ENCODE measurements at places on chromosomes 7 and 10. TPM values are rescaled to one million over a fixed set of nuclear protein-coding genes. Genes with fewer than 3 reads are reported as not detected.

- peak; percentile 80 for DNase-seq
- no peaks in the 10 kb centered on the region for H3K36me3 ChIP-seq
- no peak overlapping the region for H3K27ac ChIP-seq
- H3K4me1 ChIP-seq: peaks cover 4% of the 10 kb centered on the region
- H3K27me3 ChIP-seq: no peaks in the 10 kb centered on the region
- H3K4me3 ChIP-seq: no peak overlapping the region
Measured at GRCh38 chr10:43206391-43207235, 60.3 kb downstream of the RASGEF1A start.

- no peaks in the 10 kb centered on the region for H3K4me1 ChIP-seq
- no peak overlapping the region for H3K27ac ChIP-seq
- DNase-seq: no peak
- no peaks in the 10 kb centered on the region for H3K36me3 ChIP-seq
Measured at GRCh38 chr10:106904209-106904608, 260.3 kb downstream of the SORCS1 start.

GRCh38 chr7:81641873-81642272, 128.0 kb downstream of the HGF start:
- no peak overlapping the region for H3K27ac ChIP-seq
- peaks cover 17% of the 10 kb centered on the region for H3K36me3 ChIP-seq
- H3K27me3 ChIP-seq: no peaks in the 10 kb centered on the region
- H3K4me3 ChIP-seq: no peak overlapping the region
- no peak for DNase-seq

- peak overlapping the region; percentile 80 for H3K27ac ChIP-seq
- H3K27me3 ChIP-seq: no peaks in the 10 kb centered on the region
- peaks cover 49% of the 10 kb centered on the region for H3K4me1 ChIP-seq
- H3K36me3 ChIP-seq: no peaks in the 10 kb centered on the region
Measured at GRCh38 chr10:1316121-1316808, 260.1 kb downstream of the WDR37 start.

DNA sequence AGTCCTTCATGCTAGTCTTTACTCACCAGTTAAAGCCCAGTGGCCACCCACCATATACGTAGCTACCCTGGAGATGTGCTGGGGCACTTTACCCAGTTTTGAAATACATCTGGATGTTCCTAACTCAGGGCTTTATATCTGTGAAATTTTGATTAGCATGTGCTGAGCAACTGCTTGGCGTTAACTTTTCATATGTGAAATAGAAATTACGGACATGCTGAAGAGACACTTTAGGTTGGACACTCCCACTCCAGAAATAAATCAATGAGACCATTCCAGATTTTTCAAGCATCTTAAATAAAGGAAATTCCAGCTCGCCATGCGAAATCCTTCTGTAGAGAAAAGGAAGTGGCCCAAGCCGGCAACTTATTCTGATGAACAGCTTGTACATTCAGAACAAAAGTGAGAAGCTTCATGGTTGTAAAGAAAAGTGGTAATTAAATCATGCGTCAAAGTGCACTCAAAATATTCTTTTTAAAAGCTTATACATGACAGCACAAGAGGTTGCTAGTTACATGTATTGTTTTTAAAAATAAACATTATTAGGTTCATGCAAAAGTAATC, 153.5 kb upstream of the ITGB1 start:
- H3K36me3 ChIP-seq: no peaks in the 10 kb centered on the region
- DNase-seq: no peak
- no peak overlapping the region for H3K4me3 ChIP-seq

DNA sequence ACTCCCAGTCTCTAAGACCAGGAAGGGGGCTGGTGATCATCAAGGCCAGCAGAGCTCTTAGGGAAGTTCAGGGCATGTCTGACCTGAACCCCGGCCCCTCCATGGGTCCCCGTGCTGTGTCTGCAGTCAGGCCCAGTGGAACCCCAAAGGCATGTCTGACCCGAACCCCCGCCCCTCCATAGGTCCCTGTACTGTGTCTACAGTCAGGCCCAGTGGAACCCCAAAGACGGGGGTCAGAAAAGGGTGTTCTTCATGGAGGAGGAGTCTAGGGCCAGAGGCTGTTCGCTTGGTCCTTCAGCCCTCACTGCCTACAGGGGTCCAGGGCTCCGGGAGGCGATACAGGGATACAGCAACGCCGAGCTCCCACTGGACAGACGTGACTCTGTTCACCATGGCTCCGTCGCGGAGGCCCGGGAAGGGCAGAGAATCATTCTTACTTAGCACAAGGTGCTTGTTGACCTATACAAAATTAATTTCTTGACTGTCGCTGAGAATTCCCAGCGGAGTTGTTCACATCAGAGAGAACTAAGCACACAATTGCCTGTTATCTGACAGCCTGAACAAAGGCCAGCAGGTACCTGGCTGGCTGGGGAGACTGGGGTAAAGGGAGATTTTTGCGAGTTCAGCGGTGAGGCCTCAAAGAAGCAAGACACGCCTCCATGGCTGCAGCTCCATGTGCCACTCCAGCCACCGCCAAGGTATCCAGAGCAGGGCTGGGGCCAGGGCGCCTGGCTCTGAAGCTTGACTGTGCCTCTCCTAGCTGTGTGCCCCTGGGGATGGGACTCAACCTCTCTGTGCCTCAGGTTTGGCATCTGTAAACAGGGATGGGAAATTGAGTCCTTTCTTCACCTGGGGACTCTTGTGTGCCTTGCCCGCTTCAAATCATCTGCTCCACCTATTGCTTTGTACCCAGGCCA, 26.8 kb downstream of the EN2 start:
- no peak overlapping the region for H3K27ac ChIP-seq
- DNase-seq: no peak

GRCh38 chr7:30510124-30511075, 5.8 kb upstream of the GGCT start:
- H3K4me3 ChIP-seq: no peak overlapping the region
- no peak overlapping the region for H3K27ac ChIP-seq
- peaks cover 6% of the 10 kb centered on the region for H3K4me1 ChIP-seq
- no peak for DNase-seq
- no peaks in the 10 kb centered on the region for H3K36me3 ChIP-seq

ANLN gene
- 33.2 TPM for total RNA-seq

GRCh38 chr7:51827631-51828030, 511.0 kb upstream of the COBL start:
- no peak overlapping the region for H3K4me3 ChIP-seq
- DNase-seq: no peak
- no peaks in the 10 kb centered on the region for H3K27me3 ChIP-seq
- H3K27ac ChIP-seq: no peak overlapping the region

GIMAP7 gene
- total RNA-seq: not detected

GRCh38 chr7:44432381-44432977, 58.0 kb downstream of the NUDCD3 start:
- H3K4me3 ChIP-seq: no peak overlapping the region
- no peak for DNase-seq
- H3K27ac ChIP-seq: peak overlapping the region; percentile 55
- H3K4me1 ChIP-seq: no peaks in the 10 kb centered on the region
- no peaks in the 10 kb centered on the region for H3K27me3 ChIP-seq
- peaks cover 2% of the 10 kb centered on the region for H3K36me3 ChIP-seq

CNTNAP2 gene
- total RNA-seq: 1.2 TPM

DNA sequence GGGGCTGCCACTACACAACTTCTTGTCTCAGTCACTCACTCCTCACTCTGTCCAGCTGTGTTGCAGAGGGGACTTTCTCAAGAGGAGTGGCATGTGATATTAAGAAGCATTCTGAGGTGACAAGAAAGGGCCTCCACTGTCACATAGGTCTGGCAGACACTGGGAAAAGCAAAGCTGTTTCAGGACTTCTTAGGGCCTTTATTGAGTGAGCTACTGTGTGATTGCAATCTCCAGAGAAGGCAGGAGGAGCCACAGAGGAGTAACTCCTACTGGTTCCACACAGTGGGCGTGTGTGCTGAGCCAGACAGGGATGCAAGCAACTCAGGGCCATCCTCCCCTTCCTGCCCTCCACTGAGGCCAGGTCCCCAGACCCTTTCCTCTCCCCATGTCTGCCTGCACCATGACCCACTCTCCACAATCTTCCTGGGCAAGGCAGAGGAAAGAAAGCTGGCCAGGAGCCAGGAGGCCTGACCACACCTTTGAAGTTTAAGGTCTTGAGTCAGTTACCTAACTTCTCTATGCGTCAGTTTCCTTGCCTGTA, 262.0 kb upstream of the ZMIZ1 start:
- H3K36me3 ChIP-seq: no peaks in the 10 kb centered on the region
- no peak overlapping the region for H3K4me3 ChIP-seq
- H3K27me3 ChIP-seq: no peaks in the 10 kb centered on the region
- peaks cover 46% of the 10 kb centered on the region for H3K4me1 ChIP-seq
- no peak overlapping the region for H3K27ac ChIP-seq

- H3K4me3 ChIP-seq: peak within 1 kb of the TSS; percentile 60
- H3K27me3 ChIP-seq: peaks cover 41% of the 10 kb centered on the region
- H3K4me1 ChIP-seq: peaks cover 14% of the 10 kb centered on the region
- no peak for DNase-seq
Measured at GRCh38 chr7:19772841-19773760, at the start of gene TMEM196. Gene TMEM196, minus strand, starts transcription at chr7:19773617. Its CDS starts 921 bp downstream, at chr7:19772696.

DNA sequence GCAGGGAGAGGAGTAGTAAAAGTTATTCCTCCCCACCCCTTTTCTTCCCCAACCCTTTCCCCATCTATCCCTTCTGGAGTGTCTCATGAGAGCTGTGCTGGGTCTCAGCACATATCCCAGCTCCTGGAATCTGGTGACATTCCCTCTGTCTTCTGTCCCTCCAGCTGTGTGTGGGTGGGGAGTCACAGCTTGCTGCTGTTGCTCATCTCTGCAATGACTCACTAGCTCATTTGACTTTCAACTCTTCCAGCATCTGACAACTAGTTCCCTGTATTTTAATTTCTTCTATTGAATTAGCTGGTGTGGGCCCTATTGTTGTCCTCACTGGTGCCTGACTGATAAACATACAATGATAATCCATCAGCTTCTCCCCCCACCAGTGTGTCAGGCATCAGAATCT, 198.9 kb upstream of the AUTS2 start:
- H3K36me3 ChIP-seq: no peaks in the 10 kb centered on the region
- no peak overlapping the region for H3K4me3 ChIP-seq
- peaks cover 26% of the 10 kb centered on the region for H3K4me1 ChIP-seq

- H3K4me1 ChIP-seq: peaks cover 13% of the 10 kb centered on the region
- no peak overlapping the region for H3K27ac ChIP-seq
- no peaks in the 10 kb centered on the region for H3K27me3 ChIP-seq
- no peak overlapping the region for H3K4me3 ChIP-seq
- H3K36me3 ChIP-seq: no peaks in the 10 kb centered on the region
Measured at GRCh38 chr7:114504586-114504985, 90.0 kb downstream of the FOXP2 start.
